ENCODE measurements at places on chromosomes 3 and 15. TPM values are rescaled to one million over a fixed set of nuclear protein-coding genes. Genes with fewer than 3 reads are reported as not detected.

GRCh38 chr3:74611206-74611605 lies 3.3 kb downstream of the CNTN3 start:
- no peak for DNase-seq

VGLL3 gene
- total RNA-seq: 0.02 TPM

CPNE4 gene
- 0.55 TPM for total RNA-seq

GRCh38 chr15:49521802-49522201 lies 98.8 kb downstream of the FGF7 start:
- DNase-seq: no peak

DNA sequence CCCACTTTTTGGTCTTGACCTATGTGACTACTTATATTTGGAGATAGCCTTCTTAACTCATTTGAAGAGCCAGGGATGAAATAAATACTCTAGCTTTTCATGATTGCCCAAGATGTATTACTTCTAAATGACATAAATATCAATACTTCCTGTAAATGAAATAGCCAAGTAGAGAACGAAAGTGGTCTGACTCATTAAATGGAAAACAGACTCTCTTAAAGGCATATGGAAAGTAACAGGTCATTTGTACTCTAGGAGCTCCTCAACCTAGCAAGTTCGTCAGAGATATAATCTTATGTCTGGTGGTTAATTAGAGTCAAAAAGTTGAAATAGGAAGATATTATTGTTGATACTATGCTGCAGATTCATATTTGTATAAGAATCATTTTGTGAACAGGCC lies 1105.4 kb downstream of the TUSC7 start:
- no peak for DNase-seq

- no peak for DNase-seq
Observed at GRCh38 chr3:169133178-169134161, 530.0 kb downstream of the MECOM start.

GRCh38 chr3:188323067-188323842 lies 169.3 kb downstream of the LPP start:
- DNase-seq: no peak

DNA sequence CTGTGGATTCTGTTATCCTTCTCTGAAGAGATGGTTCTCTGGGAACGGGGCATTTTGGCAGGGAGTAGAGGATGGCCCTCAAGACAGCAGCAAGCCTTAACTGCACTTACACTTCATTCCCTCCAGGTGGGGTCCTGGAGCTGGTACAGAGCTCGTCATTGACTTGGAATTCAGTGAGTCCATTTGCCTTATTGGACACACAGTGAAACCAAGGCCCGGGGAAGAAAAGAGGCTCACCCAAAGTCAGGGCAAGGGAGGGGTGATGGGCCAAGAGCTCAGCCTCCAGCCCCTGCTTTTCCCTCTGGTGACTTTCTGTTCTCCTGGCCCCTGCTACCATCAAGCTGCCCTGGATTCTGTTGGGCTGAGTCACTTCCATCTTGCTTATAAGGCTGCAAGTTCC lies 125.6 kb downstream of the ETFA start:
- peak; percentile 64 for DNase-seq

- DNase-seq: no peak
Observed at GRCh38 chr3:134608023-134608770, 42.6 kb downstream of the KY start.

AADAC gene
- 7.8 TPM for total RNA-seq

GRCh38 chr15:99138491-99138982 lies 33.7 kb downstream of the SYNM start:
- no peak for DNase-seq

EOMES gene
- total RNA-seq: 0.35 TPM

GRCh38 chr3:23800731-23801130 lies 5.0 kb upstream of the UBE2E1 start:
- DNase-seq: no peak

OPA1 gene
- total RNA-seq: 56.0 TPM

IGSF10 gene
- total RNA-seq: 0.15 TPM

TMEM207 gene
- total RNA-seq: not detected

GRCh38 chr3:182702216-182702615 lies 91.1 kb upstream of the ATP11B start:
- DNase-seq: no peak

UACA gene
- total RNA-seq: 19.0 TPM

TGM4 gene
- total RNA-seq: not detected

- DNase-seq: no peak
Observed at GRCh38 chr15:85752124-85752475, 42.6 kb downstream of the KLHL25 start.

DNA sequence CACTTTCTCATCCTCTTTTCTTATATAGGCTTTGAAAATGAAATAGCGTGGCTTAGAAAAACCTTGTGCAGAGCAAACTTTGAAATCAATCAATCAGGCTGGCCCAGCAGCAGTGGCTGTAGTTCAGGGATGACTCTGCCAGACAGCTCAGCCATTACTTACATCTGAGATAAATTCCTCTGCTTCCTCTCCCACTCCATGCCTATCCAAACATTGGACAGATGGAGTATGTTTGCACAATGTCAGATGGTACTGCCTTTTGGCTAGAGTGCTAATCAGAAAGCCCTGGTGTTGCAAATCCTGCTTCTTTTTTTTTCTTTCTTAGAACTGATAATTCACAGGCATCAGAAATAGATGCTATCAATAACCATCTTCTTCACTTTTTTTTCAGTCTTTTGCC lies 1065.1 kb downstream of the AGBL1 start:
- no peak for DNase-seq

GRCh38 chr3:31093606-31094005 lies 199.1 kb upstream of the GADL1 start:
- DNase-seq: no peak

DNA sequence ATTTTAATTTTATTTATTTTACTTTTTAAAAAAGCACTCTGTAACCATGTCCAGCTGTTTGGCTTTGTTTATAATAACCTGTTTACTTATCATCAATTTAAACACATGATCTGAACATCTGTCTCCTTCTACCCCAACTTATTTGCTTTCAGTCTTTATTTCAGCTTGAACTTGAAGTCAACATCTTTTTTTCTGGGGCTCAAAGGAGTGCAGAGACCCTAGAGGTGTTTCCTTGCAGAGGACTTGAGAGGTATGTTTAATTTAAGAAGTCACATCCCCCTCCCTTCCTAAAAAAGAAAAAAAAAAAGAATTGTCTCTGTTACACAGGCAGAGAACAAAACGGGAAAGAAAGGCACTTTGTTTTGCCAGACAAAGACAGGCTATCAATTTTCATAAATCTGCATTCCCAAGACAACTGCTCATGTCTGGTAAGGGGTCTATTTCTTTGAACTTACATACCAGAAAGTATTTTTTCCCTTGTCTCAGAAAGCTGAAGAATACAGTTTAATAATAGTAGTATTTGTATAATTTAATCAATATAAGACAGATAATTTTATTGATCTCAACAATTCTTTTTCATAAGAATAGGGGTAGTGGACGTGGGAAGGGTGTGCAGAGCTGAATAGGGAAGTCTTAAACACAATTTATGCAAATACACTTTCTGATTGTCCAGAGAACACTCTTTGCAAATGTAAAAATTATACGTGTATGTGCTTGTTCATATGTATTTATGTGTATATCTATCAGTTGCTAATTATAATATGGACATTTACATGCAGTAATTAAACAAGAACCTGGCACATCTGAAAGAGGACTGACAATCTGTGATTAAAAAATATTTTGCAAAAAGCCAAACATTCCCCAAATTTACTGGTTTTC lies 109.7 kb upstream of the PDZRN3 start:
- no peak for DNase-seq

GRCh38 chr3:171804618-171805389 lies 5.5 kb downstream of the PLD1 start:
- peak; percentile 57 for DNase-seq

DNA sequence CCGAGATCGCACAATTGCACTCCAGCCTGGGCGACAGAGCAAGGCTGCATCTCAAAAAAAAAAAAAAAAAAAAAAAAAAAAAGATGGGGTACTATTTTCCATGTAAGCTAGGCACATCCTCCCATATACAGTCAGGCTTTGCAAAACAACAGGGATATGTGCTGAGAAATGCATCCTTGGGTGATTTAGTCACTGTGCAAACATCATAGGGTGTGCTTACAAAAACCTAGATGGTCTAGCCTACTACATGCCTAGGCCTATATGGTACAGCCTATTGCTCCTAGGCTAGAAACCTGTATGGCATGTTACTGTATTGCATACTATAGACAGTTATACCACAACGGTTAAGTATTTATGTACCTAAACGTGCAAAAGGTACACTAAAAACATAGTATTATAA lies 75.0 kb downstream of the TTBK2 start:
- no peak for DNase-seq

DNAJC17 gene
- 27.9 TPM for total RNA-seq

DNA sequence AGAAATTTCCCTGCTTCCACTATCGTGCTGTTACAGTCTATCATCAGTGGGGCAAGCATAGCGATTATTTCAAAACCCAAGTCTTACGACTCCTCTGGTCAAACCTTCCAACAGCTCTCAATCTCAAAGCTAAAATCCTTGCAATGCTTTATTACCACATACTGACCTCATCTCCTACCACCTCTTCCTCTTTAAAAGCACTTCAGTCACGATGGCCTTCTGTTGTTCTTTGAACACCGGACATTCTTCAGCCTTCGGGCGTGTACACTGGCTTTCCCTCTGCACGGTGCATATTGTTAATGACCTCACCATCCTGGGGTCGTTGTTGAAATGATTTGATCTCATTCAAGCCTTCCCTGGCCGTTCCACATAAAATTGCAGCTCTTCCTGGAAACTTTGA lies 31.1 kb downstream of the MAGEL2 start:
- DNase-seq: no peak

U2SURP gene
- total RNA-seq: 122 TPM

ITIH1 gene
- total RNA-seq: not detected

TMEM45A gene
- total RNA-seq: 8.9 TPM

SLC6A20 gene
- total RNA-seq: not detected

Data from NCI-H460 (cell line).